ENCODE measurements at places on chromosomes 6 and 20.
A peak's percentile ranks its signal among the peaks of the same experiment; 100 is the strongest.

DNA sequence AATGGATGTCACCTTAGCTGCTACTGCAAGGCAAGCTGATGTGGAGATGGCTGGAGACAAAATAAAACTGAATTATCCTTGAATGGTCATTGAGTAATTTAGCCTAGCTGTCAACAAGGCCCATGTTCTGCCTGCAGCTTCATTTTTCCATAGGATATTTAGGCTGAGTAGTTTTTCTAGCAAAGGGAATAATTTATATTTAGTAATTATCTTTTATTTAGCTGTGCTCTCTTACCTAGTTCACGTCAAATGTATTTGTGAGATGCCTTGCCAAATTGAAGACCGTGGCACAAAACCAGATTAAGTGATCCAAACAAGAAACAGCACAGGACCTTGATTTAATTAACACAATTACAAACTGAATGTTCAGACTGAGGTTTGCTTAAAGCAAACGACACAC lies 77.4 kb upstream of the CEP162 start:
- DNase-seq: no peak

- DNase-seq: no peak
Measured at GRCh38 chr20:49575551-49576060, 7.7 kb upstream of the PTGIS start.

DNA sequence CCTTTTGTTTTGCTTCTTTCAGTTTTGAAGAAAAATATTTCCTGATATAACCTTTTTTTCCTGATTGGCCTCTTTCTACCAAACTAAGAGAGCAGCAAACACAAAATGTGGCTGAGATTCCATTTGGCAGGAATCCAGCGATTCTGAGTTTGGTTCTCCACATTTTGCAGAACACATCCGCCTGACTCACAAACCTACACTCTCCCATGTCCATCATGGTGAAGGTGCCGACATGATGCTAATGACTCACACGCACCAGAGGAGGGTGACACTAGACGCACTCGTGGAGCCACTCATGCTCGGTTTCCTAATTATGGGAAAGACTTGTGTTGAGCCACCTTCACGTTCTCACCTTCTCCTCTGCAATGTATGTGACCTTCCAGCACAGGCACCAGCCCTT lies 45.9 kb upstream of the DUSP22 start:
- no peak for DNase-seq

GRCh38 chr6:106177786-106178185 lies 91.7 kb downstream of the PRDM1 start:
- no peak for DNase-seq

DNA sequence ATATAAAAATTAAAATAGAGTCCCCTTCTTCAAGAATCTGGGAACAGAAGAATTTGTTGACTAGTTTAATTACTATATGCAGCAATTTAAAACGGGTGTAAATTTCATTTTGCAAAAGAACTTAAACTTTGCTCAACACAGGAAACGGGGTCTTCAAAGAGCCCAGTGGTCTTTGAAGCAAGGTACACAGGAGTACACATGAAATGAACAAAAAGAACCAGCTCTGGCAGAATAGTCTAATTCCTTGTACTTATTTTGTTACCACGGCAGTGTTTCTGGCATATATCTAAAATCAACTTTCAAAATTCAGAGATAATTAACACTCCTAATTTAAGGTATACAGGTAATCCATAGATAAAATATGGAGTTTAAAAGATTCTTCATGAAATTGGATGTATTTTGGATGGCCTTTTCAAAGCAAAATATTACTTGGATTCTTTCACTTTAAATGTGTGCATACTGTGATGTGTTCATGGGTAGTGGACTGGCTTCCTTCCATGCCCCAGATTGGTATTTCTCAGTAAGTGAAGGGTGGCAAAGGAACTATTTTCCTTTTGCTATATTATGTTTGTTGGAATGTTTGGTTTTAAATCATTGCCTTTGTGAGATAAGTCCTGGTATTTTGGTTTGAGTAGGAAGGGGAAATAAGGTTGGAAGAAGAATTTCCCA lies 96.8 kb upstream of the THEMIS start:
- DNase-seq: no peak

- DNase-seq: no peak
Measured at GRCh38 chr6:87241304-87241703, 81.1 kb upstream of the SMIM8 start.

DNA sequence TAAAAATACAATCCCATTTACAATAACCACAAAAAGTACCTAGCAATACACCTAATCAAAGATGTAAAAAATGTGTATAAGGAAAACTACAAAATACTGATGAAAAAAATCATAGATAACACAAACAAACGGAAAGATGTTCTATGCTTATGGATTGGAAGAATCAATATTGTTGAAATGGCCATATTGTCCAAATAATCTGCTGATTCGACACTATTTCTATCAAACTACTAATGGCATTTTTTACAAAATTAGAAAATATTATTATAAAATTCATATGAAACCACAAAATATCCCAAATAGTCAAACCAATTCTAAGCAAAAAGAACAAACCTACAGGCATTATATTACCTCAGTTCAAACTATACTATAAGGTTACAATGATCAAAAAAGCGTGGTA lies 978.3 kb upstream of the MAP3K7 start:
- DNase-seq: no peak

DNA sequence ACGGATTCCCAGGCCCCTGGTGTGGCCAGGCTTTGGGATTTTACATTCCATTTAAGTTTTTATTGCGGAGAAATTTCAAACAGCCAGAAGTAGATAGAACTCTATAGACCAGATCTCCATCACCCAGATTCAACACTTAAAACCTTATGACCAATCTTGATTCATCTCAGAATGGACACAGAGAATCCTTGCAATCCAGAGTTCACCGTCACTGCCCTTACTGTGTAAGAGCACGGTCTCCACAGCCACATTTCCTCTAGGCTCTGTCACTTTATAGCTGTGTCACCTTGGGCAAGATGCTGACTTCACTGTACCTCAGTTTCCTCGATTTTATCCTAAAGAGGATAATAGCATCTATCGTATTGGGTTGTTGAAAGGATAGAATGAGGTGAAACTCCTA lies 979 bp downstream of the ZNF133 start:
- DNase-seq: no peak

DNA sequence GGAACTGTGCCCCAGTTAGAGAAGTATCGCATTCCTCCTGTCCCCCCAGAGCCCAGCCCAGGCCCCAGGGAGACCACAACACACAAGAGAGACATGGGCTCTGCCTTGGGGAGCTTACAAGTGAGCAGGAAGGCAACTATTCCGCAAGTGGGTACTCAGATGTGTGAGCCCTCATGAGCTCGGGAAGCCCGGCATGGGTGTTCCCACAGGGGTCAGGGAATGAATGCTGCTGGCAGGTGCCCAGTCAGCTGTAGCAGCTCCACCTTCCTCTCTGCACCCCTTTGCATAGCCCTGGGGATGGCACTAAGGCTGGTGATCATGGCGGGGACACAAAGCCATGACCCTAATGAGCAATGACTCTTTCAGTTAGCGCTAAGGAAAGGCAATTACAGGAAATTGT lies 194.1 kb downstream of the SYNDIG1 start:
- DNase-seq: no peak

DNA sequence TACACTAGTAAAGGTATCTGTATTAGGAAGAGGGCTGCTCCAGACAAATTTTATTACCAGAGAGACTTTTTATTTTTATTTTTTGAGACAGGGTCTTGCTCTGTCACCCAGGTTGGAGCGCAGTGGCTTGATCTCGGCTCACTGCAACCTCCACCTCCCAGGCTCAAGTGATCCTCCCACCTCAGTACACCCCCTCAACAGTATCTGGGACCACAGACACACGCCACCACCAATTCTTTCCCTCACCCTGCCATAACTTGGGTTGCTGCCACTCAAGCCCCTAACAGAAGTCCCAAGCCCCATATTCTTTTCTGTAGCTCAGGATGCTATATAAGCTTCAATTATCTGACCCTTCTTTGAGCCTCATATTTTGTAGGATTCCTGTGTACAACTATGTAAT lies 6.9 kb downstream of the BCL2L1 start:
- DNase-seq: no peak

DNA sequence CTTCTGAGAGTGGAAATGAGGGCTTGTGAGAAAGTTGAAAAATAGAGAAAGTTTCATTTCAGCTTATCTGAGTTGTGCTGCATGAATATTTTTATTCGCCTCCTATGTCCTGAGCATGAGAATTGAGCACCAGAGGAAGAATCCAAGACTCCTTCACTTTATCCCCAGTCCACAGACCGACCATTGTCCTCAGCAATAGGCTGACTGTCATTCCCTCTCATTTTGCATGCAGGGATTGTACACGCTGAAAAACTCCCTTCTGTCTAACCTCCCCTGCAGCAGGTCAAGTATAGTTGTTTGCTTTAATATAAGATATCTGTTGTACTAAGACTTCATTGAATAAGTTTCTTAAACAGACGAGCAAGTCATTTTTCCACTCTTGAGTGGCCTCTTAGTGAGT lies 437.6 kb downstream of the PRKN start:
- DNase-seq: no peak

- DNase-seq: no peak
Measured at GRCh38 chr6:169963581-169964297, 212.3 kb downstream of the ERMARD start.

DNA sequence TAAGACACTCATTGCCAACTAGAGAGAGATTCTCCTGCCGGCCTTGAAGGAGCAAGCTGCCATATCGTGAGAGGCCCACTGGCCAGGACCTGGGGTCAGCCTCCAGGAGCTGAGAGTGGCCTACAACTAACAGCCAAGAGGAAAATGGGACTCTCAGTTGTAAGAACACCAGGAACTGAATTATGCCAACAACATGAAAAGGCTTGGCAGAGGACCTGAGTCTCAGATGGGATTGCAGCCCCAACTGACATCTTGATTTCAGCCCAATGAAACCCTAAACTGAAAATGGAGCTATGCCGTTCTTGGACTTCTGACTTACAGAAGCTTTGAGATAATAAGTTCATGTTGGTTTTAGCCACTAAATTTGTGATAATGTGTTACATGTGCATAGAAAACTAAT lies 193.5 kb upstream of the LRFN2 start:
- no peak for DNase-seq

- no peak for DNase-seq
Measured at GRCh38 chr6:43788301-43788700, 18.3 kb downstream of the VEGFA start.

DNA sequence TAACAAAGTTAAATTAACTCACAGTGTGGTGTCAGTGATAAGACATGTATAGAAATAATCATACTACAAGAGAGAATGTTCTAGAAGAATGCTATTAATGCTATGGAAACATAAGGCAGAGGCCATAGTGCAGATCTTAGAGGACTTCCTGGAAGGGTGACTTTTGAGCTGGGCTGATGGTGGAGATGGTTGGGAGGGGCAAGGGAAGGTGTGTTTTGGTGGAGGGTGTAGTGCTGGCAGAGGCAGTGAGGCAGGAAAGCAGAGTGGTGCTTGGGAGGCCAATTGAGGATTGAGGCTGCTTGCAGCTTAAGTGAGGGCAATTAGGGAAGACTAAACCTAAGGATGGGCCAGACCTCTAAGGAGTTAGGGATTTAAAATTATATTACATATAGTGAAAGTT lies 58.5 kb upstream of the FNDC1 start:
- no peak for DNase-seq

DNA sequence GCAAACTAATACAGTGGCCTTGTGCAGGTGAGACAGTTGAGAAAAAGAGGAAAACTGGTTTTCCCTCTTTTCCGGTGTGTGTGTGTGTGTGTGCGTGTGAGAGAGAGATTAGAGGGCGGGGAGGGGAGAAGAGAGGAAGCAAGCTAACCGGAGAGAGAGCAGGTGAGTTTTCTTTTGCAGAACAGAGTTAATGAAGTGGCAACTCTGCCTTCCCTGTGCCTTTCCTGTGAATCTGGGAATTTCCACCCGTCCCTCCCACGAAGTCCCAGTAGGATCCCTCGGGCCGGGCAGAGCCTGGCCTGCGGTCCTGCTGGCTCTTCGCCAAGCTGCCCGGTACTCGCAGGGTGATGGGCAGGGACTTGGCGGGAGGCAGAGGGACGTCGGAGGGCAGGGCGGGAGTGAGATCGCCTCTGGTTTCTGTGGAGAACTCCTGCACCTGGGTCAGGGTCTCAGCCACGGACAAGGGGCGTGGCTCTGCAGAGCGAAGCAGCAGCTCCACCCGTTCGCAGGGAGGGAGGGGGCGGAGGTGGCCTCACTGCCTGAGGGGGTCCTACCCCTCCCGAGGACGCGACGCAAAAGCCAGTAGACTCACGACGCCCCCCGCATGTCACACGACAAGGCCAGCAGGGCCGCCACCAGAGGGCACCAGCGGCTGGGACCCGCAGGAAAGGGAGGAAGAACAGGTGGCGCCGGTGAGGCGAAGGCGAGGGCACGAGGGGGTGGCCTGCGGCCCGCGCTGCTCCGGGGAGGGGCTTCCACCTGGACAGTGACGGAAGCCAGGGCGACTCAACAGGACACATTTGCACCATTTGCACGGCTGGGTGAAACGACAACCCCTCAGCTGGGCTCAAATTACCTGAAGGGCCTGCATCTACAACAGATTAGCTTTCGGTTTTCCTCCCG lies 51.2 kb upstream of the RNF182 start:
- DNase-seq: peak; percentile 54

DNA sequence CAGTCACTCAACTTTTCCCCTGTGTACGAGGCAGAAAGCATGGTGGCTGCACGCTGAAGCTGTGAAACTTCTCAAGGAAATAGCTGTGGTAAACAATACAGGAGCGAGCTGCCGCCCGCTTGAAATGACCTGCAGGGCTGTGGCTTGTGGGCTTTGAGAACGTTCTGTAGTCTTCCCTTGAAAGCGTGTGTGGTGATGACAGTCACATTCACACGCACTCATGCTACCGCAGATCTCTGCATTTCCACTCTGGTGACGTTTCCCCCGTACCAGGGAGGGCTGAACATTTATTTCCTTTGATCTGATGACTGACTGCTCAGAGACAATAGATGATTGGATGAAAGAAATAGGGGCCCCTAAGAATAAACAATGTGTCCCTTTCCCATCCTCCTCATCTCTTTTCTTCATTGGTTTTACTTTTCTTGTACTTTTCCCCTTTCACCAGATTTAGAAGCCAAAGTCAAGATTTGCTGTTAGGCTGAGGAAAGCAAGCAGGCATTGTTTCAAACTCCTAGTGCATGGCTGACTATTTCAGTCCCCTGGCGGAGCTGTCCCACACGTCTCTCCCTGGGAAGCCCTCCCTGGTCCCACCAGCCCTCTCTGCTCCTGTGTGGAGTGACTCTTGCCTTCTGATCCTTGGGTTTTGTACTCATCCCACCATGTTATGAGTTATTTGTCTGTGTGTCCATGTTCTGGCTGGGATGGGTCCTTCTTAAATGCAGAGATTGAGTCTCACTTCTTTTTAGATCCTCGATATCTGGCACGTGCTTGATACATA lies 3.9 kb downstream of the SYTL3 start:
- peak; percentile 83 for DNase-seq

DNA sequence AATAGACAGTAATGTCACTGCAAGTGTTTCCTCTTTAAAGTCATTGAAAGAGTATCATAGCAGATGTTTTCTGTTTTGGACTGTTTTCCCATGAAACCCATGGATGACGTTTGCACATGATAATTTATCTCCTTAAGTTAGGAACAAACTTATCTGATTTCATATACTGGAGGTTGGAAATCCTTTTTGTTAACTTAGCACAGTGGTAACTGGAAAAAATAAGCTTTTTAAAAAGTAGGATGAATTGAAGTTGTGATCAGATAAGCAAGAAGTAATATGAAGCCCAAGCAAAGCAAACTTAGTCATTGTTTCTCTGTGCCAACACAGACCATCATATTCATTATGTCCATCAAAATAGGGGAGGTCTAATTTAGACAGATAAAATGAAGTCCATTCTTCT lies 61.6 kb downstream of the PLCB4 start:
- DNase-seq: no peak

Measured in T-helper 1 cell (primary cell).